ENCODE measurements at places on chromosomes 7 and 10.

DNA sequence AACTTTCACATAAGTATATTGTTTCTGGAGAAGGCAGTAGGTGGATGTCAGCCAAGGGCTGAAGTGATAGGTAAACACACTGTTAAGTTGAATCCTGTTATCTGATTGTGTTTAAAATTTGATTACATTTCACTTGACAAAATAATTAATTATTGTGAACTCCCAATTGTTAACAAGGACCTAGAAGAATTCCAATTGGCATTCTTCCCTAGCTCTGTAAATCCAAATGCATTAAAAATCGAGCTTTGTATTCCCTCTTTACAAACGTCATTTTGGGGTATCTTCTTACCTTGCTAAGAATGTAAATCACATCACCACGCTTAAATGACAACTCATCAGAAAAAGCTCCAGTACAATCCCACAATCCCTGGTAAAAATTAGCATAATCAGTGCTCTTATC is 179.9 kb downstream of the SKAP2 start:
- no peak for DNase-seq

DNA sequence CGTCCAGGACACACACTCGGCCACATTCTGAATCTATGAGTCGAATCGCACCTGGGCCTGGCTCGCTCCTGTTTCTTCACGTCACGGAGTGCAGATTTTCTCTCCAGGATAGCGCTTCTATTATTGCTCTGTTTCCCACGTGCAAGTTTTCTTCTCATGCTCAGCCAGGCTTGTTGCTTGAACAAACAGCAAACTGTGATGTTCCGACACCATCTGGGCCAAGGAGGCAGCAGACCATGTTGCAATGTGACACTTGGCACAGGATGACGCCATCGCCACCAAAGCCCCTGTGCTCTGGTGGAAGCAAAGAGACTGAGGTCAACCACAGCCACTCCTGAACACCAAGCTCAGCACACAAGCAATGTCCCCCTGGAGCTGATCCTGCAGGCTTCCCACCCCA is 507.1 kb upstream of the ADARB2 start:
- no peak for DNase-seq

DNA sequence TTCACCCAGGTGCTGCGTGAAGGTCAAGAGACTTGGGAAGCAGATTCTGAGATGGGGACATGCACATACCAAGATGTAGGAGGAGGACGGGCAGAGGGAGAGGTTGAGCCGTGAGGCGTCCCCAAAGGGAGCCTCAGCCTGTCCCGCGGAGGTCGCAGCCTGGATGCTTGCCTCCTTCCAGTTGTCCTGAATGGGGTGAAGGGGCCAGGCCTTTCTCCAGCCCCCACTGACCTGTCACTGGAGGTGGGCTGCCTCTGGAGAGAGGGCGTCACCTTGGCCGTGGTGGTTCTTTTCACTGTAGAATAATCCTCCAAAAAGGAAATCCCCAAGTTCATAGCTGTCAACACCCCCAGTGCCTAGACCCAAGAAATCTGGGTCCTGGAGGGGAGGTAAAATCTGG is 283.0 kb upstream of the VSTM2A start:
- no peak for DNase-seq

- DNase-seq, result no peak
Observed at GRCh38 chr7:17178545-17178944, 119.9 kb upstream of the AHR start.

DNA sequence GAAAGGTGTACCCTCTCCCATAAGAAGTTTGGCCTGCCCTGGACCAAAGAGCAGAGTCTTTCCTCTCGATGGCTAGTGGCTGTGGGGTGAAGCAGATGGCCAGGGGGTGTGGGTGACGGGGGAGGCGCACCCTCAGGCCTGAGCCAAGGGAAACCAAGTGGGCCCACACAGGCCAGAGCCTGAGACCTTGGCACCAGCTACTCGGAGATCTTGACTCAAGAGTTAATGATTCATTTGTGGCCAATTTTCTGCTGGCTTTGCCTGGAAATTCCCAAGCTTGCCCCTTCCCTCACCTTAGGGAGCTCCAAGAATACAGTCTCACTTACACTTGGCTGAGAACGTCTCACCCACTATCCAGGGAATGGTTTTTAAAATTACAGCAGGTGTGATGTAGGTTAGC is 42.7 kb downstream of the ZMIZ1 start:
- DNase-seq, result peak; percentile 76

- no peak for DNase-seq
Observed at GRCh38 chr10:50620899-50621298, 2.9 kb downstream of the SGMS1 start.

DNA sequence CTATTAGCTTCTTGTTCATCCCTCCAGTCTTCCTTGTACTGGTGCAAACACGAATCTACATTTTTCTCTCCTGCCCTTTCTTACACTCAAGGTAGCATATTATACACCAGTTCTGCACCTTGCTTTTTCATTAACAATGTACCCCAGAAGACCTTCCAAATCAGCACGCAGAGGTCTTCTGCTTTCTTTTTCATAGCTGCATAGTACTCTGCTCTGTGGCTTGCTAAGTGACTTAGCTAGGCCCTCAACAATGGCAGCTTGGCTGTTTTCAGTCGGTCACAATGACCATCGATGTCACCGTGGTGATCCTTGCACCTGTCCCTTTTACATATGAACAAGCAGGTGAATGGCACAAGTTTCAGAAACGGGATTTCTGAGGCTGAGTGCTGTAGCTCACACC is 5.1 kb upstream of the MAFK start:
- DNase-seq, result no peak

GRCh38 chr7:47435889-47436312 is 146.0 kb downstream of the TNS3 start:
- peak; percentile 85 for DNase-seq

- peak; percentile 90 for DNase-seq
Observed at GRCh38 chr7:27189295-27189996, 4.4 kb upstream of the HOXA11 start.

GRCh38 chr10:26438534-26439341 is 597 bp downstream of the APBB1IP start:
- DNase-seq, result peak; percentile 60

- DNase-seq, result peak; percentile 78
Observed at GRCh38 chr10:43671659-43672531, 23.2 kb upstream of the ZNF32 start.

GRCh38 chr10:31757386-31757791 is 171.2 kb downstream of the ARHGAP12 start:
- DNase-seq, result peak; percentile 36

DNA sequence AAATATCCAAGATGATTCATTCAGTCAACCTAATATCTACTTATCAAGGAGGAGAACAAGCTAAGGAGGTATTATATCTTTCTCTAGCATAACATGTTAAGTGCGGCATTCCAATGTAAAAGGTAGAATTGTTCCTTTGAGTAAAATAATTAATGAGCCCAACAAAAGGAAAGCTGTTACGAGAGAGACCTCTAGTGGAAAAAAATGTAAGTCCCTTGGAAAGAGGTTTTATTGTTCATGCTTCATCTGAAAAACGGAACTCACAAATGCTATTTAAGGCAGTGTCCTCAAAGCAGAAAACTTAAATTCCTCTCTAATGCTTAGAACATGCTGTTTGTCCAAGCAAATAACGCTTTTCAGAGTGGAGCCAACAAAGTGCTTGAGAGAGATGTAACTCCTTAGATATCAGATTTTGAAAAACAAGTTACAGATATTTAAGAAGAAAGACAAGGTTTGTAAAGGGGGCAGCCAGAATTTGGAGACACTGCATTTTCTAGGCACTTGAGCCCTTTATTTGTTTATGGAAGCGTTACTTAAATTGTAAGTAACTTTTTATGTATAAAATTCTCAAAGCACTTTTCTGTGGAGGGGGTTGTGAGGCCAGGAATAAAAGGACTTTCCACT is 119.9 kb downstream of the TFEC start:
- peak; percentile 38 for DNase-seq

GRCh38 chr7:81743201-81743600 is 26.6 kb downstream of the HGF start:
- DNase-seq, result no peak

- no peak for DNase-seq
Observed at GRCh38 chr7:158687406-158687805, 17.2 kb downstream of the NCAPG2 start.

DNA sequence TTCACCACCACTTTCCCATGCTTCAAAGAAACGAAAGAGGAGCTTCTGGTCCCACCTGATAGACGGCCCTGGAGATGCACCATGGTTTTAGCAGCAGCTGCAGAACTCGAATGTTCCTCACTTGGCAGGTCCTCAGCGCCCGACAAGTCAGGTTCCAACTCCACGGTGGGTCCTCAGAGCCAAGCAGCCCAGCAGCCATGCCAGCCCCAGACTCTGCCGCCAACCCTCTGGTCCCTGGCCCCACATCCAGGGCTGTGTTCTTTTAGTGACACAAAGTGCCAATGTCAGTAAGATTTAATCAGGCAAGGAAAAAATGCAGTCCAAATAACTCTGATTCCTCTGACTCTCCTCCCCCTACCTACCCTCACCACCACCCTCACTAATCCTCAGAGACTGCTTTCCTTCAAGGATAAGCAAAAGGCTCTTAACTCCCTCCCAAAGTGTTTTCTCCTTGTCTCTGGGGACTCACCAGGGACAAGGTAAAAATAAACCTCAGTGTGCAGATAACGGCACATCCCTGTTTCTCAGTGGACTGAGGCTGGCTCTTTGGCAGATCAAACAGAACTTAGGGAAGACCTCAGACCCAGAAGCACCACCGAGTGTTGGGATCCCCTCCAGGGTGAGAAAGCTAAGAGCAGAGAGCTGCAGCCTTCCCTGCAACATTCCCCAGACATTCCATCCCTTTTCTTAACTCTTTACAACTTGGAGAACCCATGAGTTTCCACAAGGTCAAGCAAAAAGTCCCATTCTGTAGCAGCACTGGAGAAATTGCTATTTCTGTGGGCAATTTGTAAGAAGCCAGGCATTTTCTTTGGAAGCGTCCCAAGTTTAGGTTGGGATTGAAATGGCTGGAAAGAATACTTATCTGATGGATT is 358.9 kb downstream of the FRMD4A start:
- peak; percentile 96 for DNase-seq

DNA sequence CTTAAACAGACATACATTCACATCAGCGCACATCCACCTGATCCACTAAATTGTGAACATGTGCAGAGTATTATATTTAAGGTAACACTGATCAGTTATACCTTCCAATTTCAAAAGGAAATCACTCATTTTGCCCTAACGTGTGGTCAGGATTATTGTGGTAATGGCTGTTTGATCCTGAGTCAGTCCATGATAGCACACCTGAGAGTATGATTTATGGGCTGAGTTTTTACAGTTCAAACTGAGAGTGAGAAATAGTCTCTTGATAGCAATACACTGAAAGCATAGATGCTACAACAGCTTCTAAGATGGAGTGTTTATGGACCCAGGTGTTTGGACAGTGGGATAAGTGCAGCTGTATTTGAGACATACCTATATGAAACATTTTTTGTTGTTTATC is 96.7 kb downstream of the KIF20B start:
- no peak for DNase-seq

DNA sequence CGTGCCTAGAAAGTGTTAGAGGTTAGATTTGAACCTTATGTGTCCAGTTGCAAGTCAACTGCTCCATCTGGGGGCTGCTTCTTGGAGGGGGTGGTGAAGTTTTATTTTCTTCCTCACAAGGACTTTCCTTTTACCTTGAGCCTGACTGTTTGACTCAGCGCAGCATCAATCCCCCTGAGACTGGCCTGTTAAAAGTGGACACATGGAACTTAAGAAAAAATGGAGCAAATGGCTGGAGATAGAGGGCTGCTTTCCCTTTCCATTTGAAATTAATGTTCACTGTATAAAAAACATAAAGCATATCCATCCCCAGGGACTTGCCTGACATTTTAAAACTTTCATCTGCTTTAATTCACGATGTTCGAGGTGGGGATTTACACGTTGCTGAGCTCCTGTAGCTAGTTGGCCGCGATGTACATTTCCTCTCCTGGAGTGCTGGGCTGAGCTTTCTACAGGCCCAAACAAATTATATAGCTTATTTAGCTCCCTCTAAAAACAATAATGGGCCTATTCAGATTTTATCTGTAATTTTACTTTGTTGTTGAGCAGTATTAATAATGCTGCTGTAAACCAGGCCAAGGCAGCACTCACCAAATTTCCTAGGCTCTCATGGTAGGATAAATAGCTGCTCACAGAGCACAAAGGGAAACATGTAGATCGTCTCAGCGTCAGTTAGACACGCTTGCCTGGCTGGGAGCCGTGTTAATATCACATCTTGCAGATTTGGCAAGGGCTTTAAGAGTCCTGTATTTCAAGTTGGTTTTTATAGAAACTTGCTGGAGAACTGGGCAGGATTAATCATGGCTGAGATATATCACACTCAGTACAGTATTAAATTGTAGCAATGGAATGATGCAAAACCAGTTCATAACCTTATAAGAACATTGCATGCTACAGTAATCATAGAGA is 251.5 kb downstream of the LRMDA start:
- no peak for DNase-seq

GRCh38 chr7:48213226-48213625 is 42.0 kb downstream of the ABCA13 start:
- DNase-seq, result peak; percentile 4

DNA sequence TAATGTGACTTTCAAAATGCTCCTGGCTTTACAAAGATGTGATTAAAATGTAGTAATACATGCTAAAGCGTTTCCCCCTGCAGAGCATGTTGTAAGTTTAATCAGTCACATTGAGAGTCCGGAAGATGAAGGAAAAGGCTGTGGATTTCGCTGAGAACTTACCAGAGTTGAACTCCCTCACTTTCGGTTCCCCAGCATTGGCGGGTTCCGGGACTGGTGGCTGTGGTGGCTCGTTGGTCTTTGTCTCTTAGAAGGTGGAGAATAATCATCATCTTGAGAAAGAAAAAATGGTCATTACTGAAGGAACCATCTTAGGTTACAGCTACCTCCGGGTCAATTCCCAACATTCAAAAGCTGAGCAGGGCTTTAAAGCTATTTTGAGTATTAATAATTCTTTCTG is 9.6 kb upstream of the NUPR2 start:
- DNase-seq, result no peak

GRCh38 chr7:98970016-98970615 is 91.8 kb downstream of the TRRAP start:
- no peak for DNase-seq

GRCh38 chr10:36448760-36449691 is 676.4 kb upstream of the ANKRD30A start:
- DNase-seq, result no peak

GRCh38 chr7:136495081-136495480 is 373.4 kb upstream of the CHRM2 start:
- DNase-seq, result no peak

DNA sequence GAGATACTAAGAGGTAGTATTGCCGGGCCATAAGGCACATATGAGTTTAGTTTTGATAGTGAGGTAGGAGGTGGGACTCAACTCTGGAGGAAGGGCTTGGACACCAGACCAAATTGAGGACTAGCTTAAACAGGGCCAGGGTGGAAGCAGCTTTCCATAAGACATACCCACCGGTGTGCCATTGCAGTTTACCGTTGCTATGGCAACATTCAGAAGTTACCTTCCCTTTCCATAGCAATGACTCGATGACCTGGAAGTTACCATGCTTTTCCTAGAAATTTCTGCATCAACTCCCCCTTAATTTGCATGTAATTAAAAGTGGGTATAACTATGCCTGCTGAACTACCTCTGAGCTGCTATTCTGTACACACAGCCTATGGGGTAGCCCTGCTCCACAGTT is 10.9 kb upstream of the SNX10 start:
- DNase-seq, result no peak

All from EH (cell line).